ENCODE measurements at places on chromosomes 7 and 10.

DNA sequence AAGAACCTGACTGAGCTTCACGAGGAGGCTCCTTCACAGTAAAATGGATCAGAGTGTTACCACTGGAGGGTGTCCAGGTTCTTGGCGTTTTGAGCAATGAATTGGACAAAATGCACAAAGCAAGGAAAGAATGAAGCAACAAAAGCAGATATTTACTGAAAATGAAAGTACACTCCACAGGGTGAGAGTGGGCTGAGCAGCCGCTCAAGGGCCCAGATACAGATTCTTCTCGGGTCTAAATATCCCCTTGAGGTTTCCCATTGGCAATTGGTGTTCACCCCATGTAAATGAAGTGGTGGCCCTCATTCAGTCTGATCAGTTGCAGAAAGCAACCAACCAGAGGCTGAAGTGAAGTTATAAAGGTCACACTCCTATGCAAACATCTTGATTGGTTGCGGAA, 214.7 kb upstream of the SH2B2 start:
- no peak overlapping the region for H3K27ac ChIP-seq
- no peaks in the 10 kb centered on the region for H3K4me1 ChIP-seq
- H3K36me3 ChIP-seq, result peaks cover 3% of the 10 kb centered on the region
- no peaks in the 10 kb centered on the region for H3K27me3 ChIP-seq

GRCh38 chr7:104156842-104157277, 51.0 kb downstream of the ORC5 start:
- peak; percentile 10 for DNase-seq
- H3K27me3 ChIP-seq, result no peaks in the 10 kb centered on the region
- no peaks in the 10 kb centered on the region for H3K4me1 ChIP-seq

- H3K27ac ChIP-seq, result no peak overlapping the region
- H3K4me3 ChIP-seq, result no peak overlapping the region
- H3K36me3 ChIP-seq, result no peaks in the 10 kb centered on the region
- DNase-seq, result no peak
- peaks cover 2% of the 10 kb centered on the region for H3K4me1 ChIP-seq
These were observed 61.5 kb downstream of the GNA12 start for GRCh38 chr7:2782565-2782964.

GRCh38 chr10:115665549-115665948, 572.4 kb downstream of the ATRNL1 start:
- no peak for DNase-seq
- H3K27ac ChIP-seq, result no peak overlapping the region
- H3K27me3 ChIP-seq, result no peaks in the 10 kb centered on the region
- H3K4me1 ChIP-seq, result no peaks in the 10 kb centered on the region
- H3K4me3 ChIP-seq, result no peak overlapping the region
- no peaks in the 10 kb centered on the region for H3K36me3 ChIP-seq

- H3K4me3 ChIP-seq, result no peak overlapping the region
- no peak overlapping the region for H3K27ac ChIP-seq
- DNase-seq, result no peak
- no peaks in the 10 kb centered on the region for H3K36me3 ChIP-seq
These were observed 123.3 kb upstream of the CDK1 start for GRCh38 chr10:60654813-60655464.

DNA sequence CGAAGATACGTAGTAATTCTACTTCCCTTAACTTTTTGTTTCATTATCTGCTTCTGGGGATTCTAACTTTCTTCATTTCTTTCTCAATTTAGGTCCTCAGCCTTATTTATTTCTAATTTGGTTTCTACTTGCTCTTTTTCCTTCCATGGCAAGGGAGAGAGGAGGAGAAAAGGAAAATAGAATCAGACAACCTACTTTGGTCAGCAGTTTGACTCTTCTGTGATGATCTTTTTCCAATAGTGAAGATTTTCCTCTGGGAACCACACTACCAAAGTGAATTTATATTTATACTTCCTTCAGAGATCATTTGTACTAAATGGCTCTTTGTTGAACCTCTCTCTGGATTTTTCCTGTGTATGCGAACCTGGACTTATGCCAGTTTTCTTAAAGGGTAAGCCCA, 90.2 kb downstream of the TMEM26 start:
- H3K4me3 ChIP-seq, result no peak overlapping the region
- no peak overlapping the region for H3K27ac ChIP-seq
- no peaks in the 10 kb centered on the region for H3K36me3 ChIP-seq
- H3K27me3 ChIP-seq, result no peaks in the 10 kb centered on the region
- DNase-seq, result no peak

GRCh38 chr10:89645742-89646172, 715 bp upstream of the PANK1 start:
- DNase-seq, result peak; percentile 95
- peak overlapping the region; percentile 74 for H3K4me3 ChIP-seq
- H3K27ac ChIP-seq, result peak overlapping the region; percentile 92
- peaks cover 2% of the 10 kb centered on the region for H3K4me1 ChIP-seq

DNA sequence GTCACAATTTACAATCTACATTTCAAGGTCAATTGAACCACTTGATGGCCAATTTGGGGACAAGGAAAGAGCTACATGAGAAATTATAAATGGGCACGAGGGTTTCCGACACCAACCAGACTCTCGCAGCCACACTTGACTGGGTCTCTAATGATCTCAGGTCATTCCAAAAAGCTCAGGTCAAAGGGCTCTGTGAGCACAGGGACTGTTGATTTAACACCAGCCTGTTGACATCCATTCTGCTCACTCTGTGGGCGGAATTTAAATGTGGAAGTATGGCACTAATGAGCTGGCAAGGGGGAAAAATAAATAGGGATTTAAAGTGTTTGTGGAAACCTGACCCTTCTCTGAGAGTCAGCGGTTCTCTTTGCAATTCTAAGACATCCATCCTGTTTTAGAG, 810.7 kb upstream of the AUTS2 start:
- H3K27me3 ChIP-seq, result no peaks in the 10 kb centered on the region
- H3K4me1 ChIP-seq, result no peaks in the 10 kb centered on the region
- no peak for DNase-seq
- no peak overlapping the region for H3K27ac ChIP-seq
- no peaks in the 10 kb centered on the region for H3K36me3 ChIP-seq
- H3K4me3 ChIP-seq, result no peak overlapping the region

GRCh38 chr7:1997537-1998076, 235.1 kb downstream of the MAD1L1 start:
- H3K27me3 ChIP-seq, result no peaks in the 10 kb centered on the region
- no peak overlapping the region for H3K27ac ChIP-seq
- peaks cover 26% of the 10 kb centered on the region for H3K36me3 ChIP-seq
- no peaks in the 10 kb centered on the region for H3K4me1 ChIP-seq
- no peak for DNase-seq

- peaks cover 9% of the 10 kb centered on the region for H3K4me1 ChIP-seq
- H3K27me3 ChIP-seq, result no peaks in the 10 kb centered on the region
- DNase-seq, result no peak
- no peaks in the 10 kb centered on the region for H3K36me3 ChIP-seq
These were observed 16.1 kb upstream of the DMBT1 start for GRCh38 chr10:122544493-122544892.

- H3K27ac ChIP-seq, result no peak overlapping the region
- no peak for DNase-seq
- H3K4me3 ChIP-seq, result no peak overlapping the region
These were observed 63.5 kb downstream of the CAMK1D start for GRCh38 chr10:12412666-12413368.

GRCh38 chr7:42745357-42746059, 166.4 kb downstream of the C7orf25 start:
- no peak overlapping the region for H3K27ac ChIP-seq
- no peak for DNase-seq
- H3K36me3 ChIP-seq, result no peaks in the 10 kb centered on the region
- H3K4me3 ChIP-seq, result no peak overlapping the region
- H3K4me1 ChIP-seq, result no peaks in the 10 kb centered on the region
- H3K27me3 ChIP-seq, result no peaks in the 10 kb centered on the region

DNA sequence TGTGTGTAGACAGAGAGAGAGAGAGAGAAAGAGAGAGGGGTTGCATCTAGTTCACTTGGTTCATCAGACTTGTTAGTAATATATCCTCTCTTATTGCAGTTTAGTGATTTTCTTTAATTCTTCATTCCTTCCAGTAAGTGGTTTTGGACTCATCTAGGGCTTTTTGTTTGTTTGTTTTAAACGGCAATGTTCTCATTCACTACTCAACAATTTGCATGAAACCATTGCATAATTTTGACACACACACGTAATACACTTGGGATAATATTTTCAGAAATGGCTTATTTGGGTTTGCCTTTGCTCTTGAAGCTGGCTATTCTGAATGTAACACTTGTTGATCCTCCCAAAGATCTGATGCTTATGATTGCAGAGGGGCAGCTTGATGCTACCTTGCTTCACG, 16.4 kb upstream of the ZNF32 start:
- DNase-seq, result no peak
- no peak overlapping the region for H3K4me3 ChIP-seq
- no peaks in the 10 kb centered on the region for H3K27me3 ChIP-seq
- H3K4me1 ChIP-seq, result no peaks in the 10 kb centered on the region
- H3K36me3 ChIP-seq, result no peaks in the 10 kb centered on the region

- no peaks in the 10 kb centered on the region for H3K27me3 ChIP-seq
- no peak for DNase-seq
- no peak overlapping the region for H3K27ac ChIP-seq
- no peak overlapping the region for H3K4me3 ChIP-seq
These were observed 50.4 kb upstream of the PLEKHA1 start for GRCh38 chr10:122323941-122324675.

DNA sequence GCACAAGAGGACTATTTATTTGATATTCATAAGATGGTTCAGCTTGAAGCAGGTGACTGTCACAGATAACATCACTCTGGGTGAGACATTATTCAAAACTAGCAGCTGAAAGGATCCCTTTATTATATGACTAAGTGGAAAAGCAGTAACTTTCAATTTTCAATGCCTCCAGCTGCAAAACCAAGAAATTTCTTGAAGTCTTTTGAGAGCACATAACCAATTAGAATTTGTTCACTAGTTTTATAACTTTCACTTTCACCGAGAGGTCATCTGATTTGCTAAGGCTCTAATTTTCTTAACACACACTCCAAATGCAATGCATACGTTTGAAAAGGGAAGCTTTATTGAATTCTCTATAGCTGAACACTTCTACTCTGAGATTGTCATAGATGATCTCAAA, 88.6 kb upstream of the KLF14 start:
- H3K36me3 ChIP-seq, result no peaks in the 10 kb centered on the region
- no peak for DNase-seq
- no peak overlapping the region for H3K4me3 ChIP-seq
- H3K27ac ChIP-seq, result no peak overlapping the region
- H3K4me1 ChIP-seq, result no peaks in the 10 kb centered on the region
